CD4-positive, alpha-beta T cell treated with Interferon alpha-2 for 1 hour (primary cell): ENCODE measurements at places on chromosomes 1 and 21.

- DNase-seq, result peak; percentile 52
Observed at GRCh38 chr1:225897595-225898514, 8.9 kb upstream of the LEFTY1 start.

GRCh38 chr1:73472810-73473209 is 725.2 kb downstream of the LRRIQ3 start:
- no peak for DNase-seq

GRCh38 chr21:19830446-19830845 is 1167.8 kb upstream of the NCAM2 start:
- no peak for DNase-seq

DNA sequence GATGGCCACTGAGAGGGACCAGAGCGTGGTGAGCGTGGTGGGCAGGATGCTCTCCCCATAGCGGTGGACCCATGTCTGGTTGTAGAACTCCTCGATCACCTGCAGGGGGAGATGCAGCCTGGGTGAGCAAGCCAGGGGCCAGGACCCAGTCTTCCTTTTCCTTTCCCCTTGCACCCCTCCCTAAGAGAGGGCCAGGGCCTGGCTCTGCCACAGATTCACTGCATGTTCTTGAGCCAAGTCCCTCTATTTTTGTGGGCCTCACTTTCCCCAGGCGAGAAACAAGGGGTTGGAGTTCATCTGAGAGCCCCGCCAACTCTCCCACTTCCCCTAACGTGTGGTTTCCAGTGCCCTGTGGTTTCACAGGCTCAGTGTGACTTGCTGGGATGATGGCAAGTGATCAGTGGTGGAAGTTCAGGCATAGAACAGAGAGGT is 27.5 kb downstream of the SLC2A1 start:
- peak; percentile 79 for DNase-seq

DNA sequence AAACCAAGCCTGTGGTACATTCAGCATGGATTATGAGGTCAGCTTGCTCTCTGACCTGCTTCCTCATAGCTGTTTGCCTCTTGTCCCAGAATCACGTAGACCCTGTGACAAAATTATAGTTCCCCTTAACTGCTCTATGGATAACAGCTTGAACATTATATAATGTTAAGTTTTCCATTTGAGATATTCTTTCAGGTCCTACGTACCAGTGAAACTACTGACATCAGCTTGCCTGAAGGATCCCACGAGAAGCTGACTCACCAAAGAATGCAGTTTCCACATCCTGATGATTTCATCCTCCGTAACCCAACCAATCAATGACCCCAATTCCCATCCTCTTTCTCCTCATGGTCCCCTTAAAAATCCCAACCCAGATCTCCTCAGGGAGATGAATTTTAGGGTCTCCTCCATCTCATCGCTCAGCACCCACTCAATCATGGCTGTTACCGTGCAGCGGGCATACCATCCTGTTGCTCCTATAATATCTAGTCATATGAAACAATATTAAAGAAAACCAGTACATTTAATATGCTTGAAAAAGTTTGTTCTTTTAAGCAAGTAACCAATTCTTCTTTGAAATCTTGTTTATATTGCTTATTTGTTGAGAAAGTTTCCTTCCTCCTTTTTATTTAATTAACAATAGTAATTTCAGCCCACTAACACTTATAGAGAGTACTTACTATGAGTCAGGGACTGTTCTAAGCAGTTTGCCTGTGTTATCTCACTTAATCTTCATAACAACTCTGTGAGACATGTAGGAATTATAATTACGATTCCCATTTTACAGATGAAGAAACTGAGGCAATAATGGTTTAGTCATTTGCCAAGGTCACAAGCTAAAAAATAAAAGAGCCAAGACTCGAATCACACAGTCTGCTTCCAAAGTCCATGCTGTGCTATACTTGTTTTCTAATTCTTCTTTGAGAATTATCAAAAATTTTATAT is 27.4 kb downstream of the CHML start:
- DNase-seq, result no peak
